ENCODE measurements at places on chromosomes 3 and 15.

DNA sequence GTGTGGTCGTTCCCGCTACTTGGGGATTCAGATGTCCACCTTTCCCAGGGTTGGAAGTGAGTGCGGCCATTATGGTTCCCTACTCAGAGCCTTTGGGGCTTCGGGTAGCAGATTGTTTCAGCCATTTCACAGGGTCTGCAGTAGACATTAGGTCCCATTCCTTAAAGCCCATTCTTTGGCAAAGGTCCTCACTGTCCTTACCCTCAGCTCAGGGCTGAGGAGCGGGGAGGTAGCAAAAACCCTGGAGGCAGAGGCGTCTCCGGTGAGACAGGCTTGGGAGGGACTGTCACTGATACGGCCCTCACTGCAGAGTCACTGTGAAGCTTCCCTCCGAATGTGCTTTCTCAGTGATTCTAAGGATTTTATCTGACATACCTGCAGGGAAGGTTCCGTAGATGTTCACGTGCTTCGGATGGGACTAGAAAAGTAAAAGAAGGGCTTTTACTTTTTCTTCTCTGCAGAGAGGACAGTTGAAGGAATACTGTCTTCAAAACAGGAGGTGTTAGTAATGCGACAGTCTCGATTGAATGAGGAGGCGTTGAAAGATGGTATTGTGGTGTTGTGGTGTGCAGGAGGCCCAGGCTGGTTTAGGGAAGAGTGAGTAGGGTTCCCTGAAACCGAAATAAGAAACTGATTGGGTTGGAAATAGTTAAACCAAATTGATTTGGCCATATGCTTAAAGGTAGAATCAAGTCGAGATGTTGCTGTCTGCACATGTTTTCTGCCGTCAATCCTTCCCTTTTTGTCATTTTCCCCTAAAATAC lies 630 bp downstream of the ATP6V1A start:
- DNase-seq, result no peak

DNA sequence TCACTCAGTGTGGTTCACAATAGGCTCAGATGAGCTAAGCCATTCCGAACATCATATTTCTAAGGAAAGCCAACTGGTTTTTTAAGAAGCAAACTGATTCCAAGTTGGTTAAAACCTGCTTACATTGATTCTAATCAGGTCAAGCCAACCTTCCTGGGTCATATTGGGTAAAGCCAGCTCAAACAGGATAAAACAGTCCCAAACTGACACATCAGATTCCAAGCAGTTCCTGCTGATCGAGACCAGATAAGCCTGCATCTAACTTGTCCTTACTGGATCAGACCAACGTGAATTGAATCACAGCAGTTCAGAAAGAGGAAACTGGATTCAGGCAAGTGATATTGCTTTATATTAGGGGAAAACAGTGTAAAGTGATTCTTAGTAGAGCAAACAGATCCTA lies 18.6 kb upstream of the THSD4 start:
- no peak for DNase-seq

- no peak for DNase-seq
Measured at GRCh38 chr15:41648770-41649169, 11.4 kb upstream of the MGA start.

GRCh38 chr3:435161-435560 lies 238.6 kb downstream of the CHL1 start:
- DNase-seq, result no peak

- no peak for DNase-seq
Measured at GRCh38 chr3:81742581-81742980, 18.9 kb downstream of the GBE1 start.

All from hippocampal formation (tissue), 2 donors.